ENCODE measurements at places on chromosomes 1 and 21.

GRCh38 chr1:28437264-28437923, 67.9 kb downstream of the PHACTR4 start:
- no peak for DNase-seq

- DNase-seq = no peak
Measured at GRCh38 chr1:29807689-29808088, 571.4 kb downstream of the PTPRU start.

DNA sequence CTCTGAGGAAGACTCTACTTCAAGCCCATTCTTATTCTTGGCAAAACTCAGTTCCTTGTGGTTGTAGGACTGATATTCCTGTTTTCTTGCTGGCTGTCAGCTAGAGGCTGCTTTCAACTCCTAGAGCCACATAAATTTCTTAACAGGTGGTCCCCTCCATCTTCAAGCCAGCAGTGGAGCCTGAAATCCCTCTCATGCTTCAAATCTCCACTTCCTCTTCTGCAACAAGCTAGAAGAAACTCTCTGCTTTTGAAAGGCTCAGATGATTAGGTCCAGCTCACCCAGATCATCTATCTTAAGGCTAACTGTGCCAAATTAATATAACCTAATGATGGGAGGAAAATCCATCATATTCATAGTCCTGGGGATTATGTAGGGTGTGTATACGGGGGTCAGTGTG, 43.2 kb upstream of the CD34 start:
- DNase-seq = no peak

DNA sequence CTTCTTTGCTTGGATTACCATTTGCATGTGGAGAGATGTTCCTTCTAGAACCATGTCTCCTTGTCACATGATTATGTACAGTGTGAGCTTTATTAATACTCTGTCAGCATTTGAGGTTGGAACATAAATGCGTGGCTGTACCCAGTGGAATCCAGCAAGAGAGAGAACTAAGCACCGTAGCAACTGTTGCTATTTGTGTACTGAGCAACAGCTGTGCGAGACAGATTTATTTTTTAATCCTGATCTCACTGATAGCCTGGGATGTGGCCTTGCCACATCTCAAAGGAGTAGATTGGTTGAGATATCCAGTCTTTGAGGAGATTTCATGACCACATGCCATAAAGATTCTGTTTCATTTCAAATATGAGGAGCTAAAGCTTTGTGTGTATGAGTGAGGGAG, 43.4 kb downstream of the KIF1B start:
- no peak for DNase-seq

DNA sequence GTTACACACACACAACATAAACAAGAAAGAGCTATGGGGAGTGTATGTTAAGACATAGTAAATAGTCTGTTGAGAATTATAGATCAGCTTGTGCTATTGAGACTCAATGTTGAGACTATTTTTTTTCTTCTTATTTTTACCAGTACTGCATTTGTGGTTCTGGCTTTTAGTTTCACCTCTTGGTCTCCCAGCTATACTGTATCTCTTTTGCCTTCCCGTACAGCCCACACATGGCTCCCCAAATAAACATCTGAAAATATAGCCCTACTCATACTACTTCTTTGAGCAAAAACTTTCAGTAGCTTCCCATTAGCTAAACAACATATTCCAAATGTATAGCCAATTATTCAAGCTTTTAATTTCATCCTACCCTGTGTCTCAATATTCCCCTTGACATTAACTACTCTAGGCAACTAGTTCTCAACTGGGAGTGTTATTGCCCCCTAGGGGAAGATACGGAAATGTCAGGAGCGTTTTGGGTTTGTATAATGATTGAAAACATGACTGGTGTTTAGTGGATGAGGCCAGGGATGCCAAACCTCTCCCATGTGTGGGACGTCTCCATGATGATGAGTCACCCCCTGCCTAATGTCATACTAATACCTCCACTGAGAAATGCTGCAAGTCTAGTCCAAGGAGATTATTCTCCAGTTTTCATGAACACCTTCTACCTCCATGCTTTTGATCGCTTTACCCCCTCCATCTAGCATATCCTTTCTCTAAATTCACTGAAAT, 6.8 kb downstream of the RPE65 start:
- DNase-seq = no peak

DNA sequence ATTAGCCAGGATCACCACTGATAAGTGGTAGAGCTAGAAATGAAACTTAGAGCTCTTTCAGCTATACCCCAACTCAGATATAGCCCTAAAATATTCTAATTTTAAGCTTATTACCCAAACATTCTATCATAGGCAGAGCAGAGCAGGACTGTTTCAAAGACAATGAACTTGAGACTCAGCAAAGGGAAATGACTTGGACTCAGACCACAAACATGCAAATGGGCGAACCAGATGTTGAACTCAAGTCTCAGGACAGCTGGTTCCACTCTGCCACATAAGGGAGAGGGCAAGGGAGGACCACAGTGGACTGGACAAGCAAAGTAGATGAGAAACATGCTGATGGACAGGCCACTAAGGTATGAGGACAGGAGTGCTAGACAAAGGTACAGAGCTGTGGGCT, 315.3 kb downstream of the OMA1 start:
- DNase-seq = no peak
